ENCODE measurements at places on chromosomes 12 and 14.

DNA sequence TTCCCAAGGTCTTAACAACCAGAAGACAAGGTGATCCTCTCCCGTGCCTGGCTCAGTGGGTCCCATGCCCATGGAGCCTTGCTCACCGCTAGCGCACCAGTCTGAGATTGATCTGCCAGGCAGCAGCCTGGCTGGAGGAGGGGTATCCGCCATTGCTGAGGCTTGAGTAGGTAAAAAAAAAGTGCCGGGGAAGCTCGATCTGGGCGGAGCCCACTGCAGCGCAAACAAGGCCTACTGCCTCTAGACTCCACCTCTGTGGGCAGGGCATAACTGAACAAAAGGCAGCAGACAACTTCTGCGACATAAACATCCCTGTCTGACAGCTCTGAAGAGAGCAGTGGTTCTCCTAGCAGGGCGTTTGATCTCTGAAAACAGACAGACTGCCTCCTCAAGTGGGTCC, 104.0 kb downstream of the C14orf39 start:
- DNase-seq = no peak

DNA sequence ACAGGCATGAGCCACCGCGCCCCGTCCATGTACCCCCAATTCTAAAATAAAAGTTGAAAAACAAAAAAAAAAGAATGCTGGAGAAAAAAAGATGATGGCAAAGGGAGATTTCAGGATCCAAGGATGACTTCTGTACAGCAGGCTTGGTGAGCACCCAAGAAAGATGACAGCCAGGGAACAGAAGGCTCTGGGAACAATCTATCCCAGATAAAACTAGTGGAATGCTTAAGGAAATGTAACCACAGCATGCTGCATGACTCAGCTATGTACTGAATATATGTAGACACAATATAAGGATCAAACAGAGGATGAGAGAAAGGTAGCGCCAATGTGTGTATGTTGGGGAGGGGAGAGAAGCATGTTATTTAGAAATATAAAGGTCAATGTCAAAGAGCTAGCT, 123.7 kb upstream of the TMTC1 start:
- DNase-seq = no peak

DNA sequence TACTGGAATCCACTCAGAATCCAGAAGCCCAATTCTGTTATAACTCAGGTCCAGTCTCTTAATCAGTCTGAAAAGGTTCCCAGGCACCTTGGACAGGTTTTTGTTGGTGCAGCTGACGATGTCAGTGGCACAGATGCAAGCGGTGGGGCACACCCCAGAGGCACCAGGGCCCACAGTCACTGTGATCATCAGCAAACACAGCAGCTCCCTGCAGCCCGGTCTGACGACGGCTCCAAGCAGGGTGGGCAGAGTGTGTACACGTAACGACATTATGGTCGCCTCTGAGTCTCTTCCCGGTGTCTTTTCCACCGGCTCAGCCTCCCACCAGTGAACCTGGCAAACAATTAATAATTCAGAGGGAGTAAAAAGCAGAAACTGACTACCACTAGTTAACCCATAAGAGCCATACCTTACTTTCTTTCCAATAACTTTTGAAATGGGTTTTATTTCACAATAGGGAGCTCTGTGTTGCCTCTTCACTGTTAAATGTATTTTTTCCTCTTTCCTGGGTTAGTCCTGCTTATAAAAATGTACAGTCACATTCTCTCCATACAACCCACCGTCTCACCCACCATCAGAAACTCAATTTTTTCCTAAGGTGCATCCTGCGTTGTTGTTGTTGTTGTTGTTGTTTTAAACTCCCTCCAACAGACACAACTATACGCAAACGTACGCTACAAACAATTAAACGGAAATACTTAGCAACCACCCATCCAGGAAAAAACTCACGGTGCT, 521 bp upstream of the PCED1B start:
- DNase-seq = peak; percentile 49

DNA sequence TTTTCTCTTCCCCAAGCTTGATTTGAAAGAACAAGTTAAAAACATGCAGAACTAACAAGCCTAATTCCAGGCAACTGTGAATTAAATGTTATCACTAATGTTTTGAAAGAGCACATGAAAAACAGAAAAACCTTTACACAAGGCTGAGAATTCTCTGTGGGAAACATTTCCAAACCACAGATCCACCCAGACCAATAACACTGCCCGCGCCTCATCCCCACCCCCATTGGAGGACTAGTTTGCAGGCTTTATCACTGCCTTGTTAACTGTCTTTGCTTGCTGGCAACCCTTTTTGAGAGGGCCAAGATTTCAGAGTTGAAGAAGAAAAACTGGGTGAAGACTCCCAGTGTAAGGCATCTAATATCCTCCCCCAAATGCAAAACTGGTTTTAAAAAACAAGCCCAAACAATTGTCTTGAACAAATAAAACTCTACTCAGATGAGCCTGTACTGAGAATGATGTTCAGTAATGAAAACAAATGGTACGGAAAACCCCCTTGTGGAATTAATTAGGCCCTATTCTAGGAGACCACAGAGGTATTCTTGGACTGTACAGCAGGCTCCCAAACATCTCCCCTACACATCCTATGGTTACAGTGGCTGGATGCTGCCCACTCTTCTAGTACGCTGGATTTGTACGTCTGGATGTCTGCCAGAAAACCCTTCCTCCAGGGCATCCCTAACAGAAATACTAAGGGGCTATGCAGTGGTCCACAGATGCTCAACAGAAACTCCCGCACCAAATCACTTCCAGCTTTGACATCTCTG, 5.8 kb downstream of the MAX start:
- no peak for DNase-seq

DNA sequence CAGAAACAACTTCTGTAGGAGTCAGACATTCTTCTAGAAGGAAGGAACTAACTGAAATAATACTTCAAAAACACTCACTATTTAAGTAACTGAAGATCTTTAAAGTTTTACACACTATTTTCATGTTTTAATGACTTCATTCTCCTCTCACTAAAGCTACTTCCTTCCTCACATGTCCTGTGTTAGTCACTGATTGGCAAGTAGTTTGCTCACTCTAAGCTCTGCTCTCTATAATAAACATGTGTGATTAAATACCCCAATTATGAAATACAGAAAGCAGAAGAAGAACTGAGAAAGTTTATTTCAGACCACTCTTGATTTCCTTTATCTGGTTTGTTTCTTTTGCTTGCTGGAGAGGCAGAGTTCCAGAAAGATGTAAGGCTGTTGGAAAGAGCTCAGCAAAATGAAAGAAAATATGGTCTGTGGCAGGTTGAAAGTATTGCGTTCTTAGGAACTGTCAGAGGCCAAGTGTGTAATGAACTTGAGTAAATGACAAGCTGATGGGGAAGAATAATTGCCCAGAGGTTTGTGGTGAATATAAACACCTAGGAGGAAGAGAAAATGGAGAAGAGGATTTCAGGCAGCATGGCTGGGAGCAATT, 522.0 kb upstream of the SEL1L start:
- DNase-seq = no peak

- peak; percentile 56 for DNase-seq
Measured at GRCh38 chr12:93784339-93785086, 107.3 kb downstream of the CRADD start.

GRCh38 chr14:41146391-41146790, 460.3 kb upstream of the LRFN5 start:
- DNase-seq = no peak

DNA sequence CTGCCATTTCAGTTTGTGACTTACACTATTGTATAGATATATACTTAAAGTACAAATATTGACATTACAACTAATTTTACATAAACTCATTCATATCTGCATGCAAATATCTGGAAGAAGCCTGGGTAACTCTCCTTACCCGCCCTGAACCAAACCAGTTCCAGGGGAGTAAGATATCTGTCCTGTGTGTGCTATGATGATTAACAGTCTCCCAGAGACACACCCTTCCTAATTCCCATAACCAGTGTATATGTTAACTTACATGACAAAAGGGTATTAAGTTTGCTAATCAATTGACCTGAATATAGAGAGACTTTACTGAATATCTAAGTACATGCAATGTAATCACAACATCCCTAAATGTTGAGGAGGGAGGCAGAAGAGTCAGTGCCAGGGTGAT, 23.0 kb downstream of the PRB3 start:
- no peak for DNase-seq

GRCh38 chr14:71527838-71528237, 404.4 kb upstream of the RGS6 start:
- no peak for DNase-seq

DNA sequence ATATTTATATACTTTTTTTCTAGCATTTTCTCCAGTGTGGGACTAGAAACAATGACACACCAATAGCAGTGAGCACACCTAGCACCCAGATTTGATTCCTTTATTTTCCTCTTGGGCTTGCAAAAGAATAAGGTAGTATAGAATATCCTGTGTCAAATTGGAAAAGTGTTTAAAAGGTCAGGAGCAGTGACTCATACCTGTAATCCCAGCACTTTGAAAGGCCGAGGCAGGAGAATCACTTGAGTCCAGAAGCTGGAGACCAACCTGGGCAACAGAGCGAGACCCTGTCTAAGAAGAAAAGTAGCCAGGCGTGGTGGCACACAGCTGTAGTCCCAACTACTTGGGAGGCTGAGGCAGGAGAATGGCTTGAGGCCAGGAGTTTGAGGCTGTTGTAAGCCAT, 53.8 kb upstream of the SGPP1 start:
- no peak for DNase-seq

- no peak for DNase-seq
Measured at GRCh38 chr14:52086711-52087110, 17.9 kb upstream of the NID2 start.

DNA sequence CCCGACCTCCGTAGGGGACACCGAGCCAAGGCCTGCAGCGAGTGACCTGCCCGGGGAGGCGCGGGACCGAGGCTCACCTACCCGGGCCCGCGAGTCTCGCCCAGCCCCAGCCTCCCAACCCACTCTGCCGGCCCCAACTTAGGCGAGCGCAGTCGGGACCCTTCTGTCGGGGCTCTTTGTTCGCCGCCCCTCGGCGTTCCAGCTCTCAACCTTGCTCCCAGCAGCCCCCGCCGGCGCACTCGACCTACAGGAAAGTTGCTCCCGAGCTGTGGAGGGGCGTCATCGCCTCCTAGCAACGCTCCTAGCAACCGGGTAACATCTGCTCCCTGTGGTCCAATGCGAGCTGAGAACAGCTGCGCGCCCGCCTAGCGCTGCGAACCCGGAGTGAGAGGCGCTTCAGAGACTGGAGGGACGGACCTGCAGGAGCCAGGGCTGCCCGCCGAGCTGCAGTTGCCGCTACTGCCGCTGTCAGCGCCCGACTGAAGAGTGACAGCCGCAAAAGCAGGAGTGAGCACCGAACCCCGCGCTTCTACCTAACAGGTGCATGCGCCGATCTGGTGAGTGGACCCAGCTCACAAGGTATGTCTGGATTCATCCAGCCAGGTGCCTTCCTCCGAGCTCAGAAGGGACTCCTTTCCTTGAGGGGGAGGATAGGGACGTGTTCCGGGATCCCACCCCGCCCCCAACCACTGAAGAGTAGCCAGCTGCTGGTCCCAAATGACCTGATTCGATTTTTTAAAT, 355.0 kb downstream of the SNAPC1 start:
- DNase-seq = peak; percentile 50

DNA sequence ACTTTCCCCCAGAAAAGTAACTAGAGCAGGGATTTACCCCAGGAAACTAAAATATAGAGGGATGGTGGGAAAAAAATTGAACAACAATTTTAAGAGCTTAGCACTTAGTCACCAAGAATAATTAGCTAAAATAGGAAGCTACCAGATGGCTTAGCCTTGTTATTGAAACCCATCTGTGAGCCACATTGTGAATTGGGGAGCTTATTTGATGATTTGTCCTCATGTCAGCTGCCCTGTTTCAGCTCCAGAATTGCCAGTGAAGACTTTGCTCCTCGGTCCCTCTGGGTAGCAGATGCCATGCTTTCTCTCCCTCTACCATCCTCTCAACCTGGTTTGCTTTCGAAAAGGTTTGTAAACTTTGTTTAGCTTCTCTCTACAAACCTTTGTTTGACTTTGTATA, 67.7 kb upstream of the PTHLH start:
- no peak for DNase-seq

DNA sequence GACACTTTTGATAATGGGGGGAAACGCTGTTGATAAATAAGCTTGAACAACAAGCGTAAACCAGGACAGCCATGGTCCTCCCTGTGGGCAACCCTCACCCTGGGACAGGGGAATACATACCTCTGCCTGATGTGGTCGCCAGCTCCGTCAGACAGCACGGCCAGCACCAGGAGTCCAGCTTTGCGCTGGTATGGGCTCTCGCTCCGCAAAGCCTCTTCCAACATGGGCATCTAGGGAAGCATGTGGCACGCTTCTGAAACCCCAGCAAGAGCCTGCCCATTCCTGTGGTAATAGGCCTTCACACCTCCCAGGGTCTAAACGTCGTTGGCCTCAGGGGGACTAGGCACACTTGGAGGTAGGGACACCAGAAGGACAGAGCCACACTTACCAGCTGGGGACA, 2.9 kb downstream of the IPO4 start:
- DNase-seq = no peak

DNA sequence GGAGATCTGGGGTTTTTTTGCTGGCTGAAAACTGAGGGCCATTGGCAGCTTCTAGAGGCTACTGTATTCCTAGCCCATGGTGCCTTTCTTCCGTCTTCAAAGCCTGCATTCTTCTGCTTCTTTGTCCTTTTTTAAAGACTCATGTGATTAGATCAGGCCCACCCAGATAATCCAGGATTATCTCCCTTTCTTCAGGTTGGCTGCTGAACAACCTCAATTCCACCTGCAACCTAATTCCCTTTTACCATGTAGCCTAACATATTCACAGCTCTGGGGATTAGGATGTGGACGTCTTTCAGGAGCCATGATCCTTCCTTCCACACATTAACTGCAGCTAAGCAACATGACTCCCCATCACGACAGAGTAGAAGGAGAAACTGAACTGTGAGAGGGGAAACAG, 985.5 kb downstream of the DIO2 start:
- no peak for DNase-seq

- DNase-seq = no peak
Measured at GRCh38 chr14:92555465-92556111, 42.0 kb downstream of the RIN3 start.

All from activated CD4-positive, alpha-beta T cell treated with anti-CD3 and anti-CD28 coated beads, Interleukin-2, amount 10 ng/mL, durations not matched to agents 7 days and 5 days (primary cell).